ENCODE measurements at places on chromosomes 6 and 20. TPM values are rescaled to one million over a fixed set of nuclear protein-coding genes. Genes with fewer than 3 reads are reported as not detected.

DNA sequence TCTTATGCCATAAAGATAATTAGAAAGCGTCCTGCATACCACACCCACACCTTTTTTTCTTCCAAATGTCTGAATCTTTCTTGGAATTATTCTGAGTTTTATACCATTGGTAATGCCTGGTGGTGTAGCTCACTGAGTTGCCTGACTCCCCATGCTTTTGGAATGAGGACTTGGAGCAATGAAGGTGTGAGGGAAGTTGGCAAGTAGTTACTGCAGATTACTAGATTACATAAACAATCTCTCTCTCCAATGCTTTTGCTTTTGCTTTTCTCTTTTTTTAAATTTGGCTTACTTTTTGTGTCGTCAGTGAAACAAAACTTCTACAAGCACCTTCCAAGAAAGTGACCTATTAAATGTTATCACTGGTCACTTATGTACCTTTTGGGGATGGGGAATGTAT is 406.1 kb upstream of the SOX4 start:
- peaks cover 4% of the 10 kb centered on the region for H3K36me3 ChIP-seq
- no peak for DNase-seq
- H3K27ac ChIP-seq = no peak overlapping the region
- peaks cover 10% of the 10 kb centered on the region for H3K4me1 ChIP-seq
- H3K27me3 ChIP-seq = no peaks in the 10 kb centered on the region

DNA sequence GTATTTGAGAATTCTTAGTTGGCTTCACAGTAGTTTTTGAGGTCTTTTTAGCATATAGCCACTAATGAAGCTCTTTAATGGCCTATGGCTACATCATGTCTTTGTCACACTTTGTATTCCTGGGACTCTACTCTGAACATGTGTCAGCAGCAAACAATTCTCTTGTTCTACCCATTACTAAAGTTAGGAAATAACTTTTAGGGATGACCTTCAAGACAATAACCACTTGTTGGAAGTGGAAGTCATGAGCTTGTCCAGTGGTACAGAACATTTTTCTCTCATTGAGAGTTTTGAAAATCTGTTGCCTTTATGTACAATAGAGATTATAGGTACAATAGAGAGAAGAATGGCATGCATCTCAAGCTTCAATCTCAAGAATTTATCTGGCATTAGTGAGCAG is 571.6 kb upstream of the JAG1 start:
- no peaks in the 10 kb centered on the region for H3K4me1 ChIP-seq
- peaks cover under 1% of the 10 kb centered on the region for H3K27me3 ChIP-seq
- H3K36me3 ChIP-seq = no peaks in the 10 kb centered on the region
- no peak overlapping the region for H3K4me3 ChIP-seq
- no peak for DNase-seq

GRCh38 chr20:63626424-63627128 is at the start of gene GMEB2:
Gene GMEB2, minus strand, starts transcription at chr20:63627101. Its CDS starts 7,704 bp downstream, at chr20:63619397.
- peaks cover 23% of the 10 kb centered on the region for H3K4me1 ChIP-seq
- peaks cover 16% of the 10 kb centered on the region for H3K36me3 ChIP-seq
- DNase-seq = peak; percentile 82

GRCh38 chr6:168226902-168227318 is 92.7 kb downstream of the DACT2 start:
- no peak overlapping the region for H3K27ac ChIP-seq
- H3K4me1 ChIP-seq = no peaks in the 10 kb centered on the region
- peaks cover 12% of the 10 kb centered on the region for H3K27me3 ChIP-seq
- no peaks in the 10 kb centered on the region for H3K36me3 ChIP-seq

- DNase-seq = no peak
- H3K27ac ChIP-seq = peak overlapping the region; percentile 25
- H3K36me3 ChIP-seq = peaks cover 55% of the 10 kb centered on the region
- peaks cover 28% of the 10 kb centered on the region for H3K4me1 ChIP-seq
- H3K4me3 ChIP-seq = no peak overlapping the region
- H3K27me3 ChIP-seq = no peaks in the 10 kb centered on the region
These were observed 26.5 kb downstream of the ZNF292 start for GRCh38 chr6:87181903-87182302.

The SH3BGRL2 gene
- 0.89 TPM for total RNA-seq

- H3K4me1 ChIP-seq = peaks cover 4% of the 10 kb centered on the region
- DNase-seq = no peak
- no peaks in the 10 kb centered on the region for H3K27me3 ChIP-seq
- H3K36me3 ChIP-seq = peaks cover 2% of the 10 kb centered on the region
These were observed 10.8 kb downstream of the SLC4A11 start for GRCh38 chr20:3227936-3228749.

The SYCP2 gene
- total RNA-seq = 13.4 TPM

DNA sequence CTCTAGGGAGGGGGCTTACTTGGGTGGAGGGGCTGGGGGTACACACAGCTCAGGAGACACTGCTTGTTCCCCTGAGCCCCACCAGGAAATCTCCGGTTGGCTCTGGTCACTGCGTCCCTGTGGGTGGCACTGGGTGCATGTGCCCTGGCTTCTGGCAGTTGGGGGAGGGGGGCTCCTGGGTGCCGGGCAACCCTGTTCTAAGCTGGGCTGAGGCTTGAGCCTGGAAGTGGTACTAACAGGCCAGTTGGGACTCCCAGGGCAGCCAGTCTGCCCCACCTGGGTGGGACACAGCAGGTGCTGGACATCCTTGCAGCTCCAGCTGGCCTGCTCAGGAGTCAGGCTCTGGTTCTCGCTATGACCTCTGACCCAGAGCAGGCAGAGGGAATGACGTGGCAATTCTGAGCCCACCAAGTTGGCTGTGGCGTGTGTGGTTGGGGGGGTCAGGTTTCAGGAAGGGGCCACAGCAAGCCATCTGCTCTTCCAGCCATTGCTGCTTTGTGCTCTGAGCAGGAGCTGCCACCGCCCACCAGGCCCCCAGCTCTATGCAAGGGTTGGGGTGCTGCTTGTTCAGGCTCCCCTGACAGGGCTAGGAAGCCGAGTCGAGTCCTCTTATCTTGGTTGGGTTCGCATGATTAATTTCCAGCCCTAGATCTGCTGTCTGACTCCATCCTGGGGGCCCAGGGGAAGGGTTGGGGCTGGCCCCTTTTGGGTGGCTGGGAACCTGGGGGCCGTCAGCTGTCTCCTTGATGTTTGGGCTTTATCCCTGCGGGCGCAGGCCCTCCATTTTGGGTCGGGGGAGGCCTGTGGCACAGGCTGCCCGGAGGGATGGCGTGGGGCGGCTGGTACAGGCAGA is 590 bp downstream of the C20orf204 start:
- no peaks in the 10 kb centered on the region for H3K27me3 ChIP-seq
- peak overlapping the region; percentile 98 for H3K27ac ChIP-seq
- peaks cover 55% of the 10 kb centered on the region for H3K4me1 ChIP-seq
- H3K4me3 ChIP-seq = peak overlapping the region; percentile 84
- H3K36me3 ChIP-seq = peaks cover 6% of the 10 kb centered on the region

DNA sequence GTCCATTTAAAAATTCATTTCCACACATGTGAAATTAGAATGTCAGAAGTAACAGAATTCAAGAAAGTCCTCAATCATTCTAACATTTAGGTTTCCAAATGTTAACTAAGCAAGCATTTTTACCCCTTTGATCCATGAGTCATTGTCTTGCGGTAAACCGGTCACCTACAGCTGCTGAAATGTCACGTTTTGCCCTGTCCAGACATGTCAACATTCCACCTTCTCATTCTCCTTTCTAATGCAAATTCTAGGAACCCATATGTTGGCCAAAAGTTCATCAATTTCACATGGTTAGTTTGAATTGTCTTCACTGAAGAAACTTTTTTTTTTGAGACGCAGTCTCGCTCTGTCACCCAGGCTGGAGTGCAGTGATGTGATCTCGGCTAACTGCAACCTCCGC is 117.2 kb downstream of the IPCEF1 start:
- peaks cover 36% of the 10 kb centered on the region for H3K36me3 ChIP-seq
- peaks cover 49% of the 10 kb centered on the region for H3K4me1 ChIP-seq
- H3K27ac ChIP-seq = no peak overlapping the region
- H3K4me3 ChIP-seq = peak overlapping the region; percentile 31
- H3K27me3 ChIP-seq = no peaks in the 10 kb centered on the region

- H3K4me1 ChIP-seq = no peaks in the 10 kb centered on the region
- DNase-seq = no peak
- H3K4me3 ChIP-seq = no peak overlapping the region
- no peaks in the 10 kb centered on the region for H3K36me3 ChIP-seq
These were observed 112.8 kb downstream of the ADTRP start for GRCh38 chr6:11665604-11666326.

- H3K4me1 ChIP-seq = no peaks in the 10 kb centered on the region
- no peak for DNase-seq
- no peaks in the 10 kb centered on the region for H3K27me3 ChIP-seq
These were observed at the start of gene FLRT3 for GRCh38 chr20:14337400-14338171. Gene FLRT3, minus strand, starts transcription at chr20:14337612. Its CDS starts 10,106 bp downstream, at chr20:14327506.

The AGER gene
- 47.4 TPM for total RNA-seq

The ALDH5A1 gene
- total RNA-seq = 6.9 TPM

DNA sequence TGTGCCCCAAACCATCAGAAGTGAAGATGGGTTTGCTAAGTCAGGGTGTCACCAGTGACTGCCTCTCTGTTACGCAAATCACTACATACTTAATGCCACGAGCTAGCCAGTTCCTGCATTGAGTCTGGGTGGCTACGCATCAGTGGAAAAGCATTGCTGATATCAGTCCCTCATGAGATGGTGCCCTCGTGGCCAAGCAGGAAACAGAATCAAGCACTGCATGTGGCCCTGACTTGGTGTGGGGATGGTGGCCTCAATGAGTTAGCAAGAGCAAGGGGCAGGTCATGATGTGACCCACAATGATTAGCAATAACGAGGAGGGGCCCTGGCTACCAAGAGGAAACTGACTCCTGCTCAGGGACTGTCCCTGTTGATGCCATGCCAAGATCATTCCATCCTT is 51.6 kb upstream of the FNDC1 start:
- H3K27me3 ChIP-seq = peaks cover 5% of the 10 kb centered on the region
- DNase-seq = no peak
- H3K4me3 ChIP-seq = no peak overlapping the region
- H3K4me1 ChIP-seq = peaks cover 10% of the 10 kb centered on the region
- no peaks in the 10 kb centered on the region for H3K36me3 ChIP-seq

The MAS1 gene
- total RNA-seq = not detected

- H3K4me1 ChIP-seq = no peaks in the 10 kb centered on the region
- no peaks in the 10 kb centered on the region for H3K36me3 ChIP-seq
- H3K27me3 ChIP-seq = no peaks in the 10 kb centered on the region
- DNase-seq = no peak
- H3K27ac ChIP-seq = no peak overlapping the region
- no peak overlapping the region for H3K4me3 ChIP-seq
These were observed 477.2 kb downstream of the EPM2A start for GRCh38 chr6:145258122-145258521.

DNA sequence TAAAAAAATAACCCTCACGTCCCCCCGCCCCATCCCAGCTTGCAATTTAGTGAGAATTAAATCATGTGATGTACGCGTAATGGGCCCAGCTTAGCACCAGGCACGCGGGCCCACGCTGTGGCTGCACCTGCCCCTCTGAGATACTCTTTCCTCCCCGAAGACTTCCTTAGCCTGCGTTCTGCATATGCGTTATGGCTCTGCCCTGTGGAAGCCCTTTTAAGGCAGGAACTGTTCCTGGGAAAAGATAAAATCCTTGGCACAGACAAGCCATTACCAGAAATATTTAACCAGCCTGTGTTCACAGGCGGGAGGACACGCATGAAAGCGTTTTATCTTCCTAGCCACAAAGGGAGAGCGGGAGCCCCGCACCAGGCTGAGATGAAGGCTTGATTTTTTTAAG is 311.0 kb downstream of the LRFN2 start:
- H3K36me3 ChIP-seq = no peaks in the 10 kb centered on the region
- no peak overlapping the region for H3K27ac ChIP-seq
- no peak for DNase-seq
- peaks cover 11% of the 10 kb centered on the region for H3K27me3 ChIP-seq

DNA sequence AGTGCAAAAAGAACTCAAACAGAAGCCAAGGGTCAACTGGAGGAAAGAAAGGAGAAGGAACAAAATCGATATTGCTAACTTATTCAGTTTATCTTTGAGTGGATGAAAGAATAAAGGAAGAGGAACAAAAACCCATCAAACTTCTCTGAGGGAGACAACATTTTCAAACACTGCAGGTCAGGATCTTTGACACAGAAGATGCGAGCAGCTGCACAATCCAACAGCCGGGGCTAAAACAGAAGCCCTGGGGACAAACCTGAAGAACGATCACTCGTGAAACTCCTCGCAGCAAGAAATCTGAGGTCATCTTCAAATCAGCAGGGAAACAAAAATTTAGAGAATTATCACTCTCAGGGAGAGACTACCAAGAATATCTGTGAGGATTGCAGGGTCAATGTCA is 14.2 kb downstream of the SLC23A2 start:
- DNase-seq = no peak
- no peaks in the 10 kb centered on the region for H3K27me3 ChIP-seq

GRCh38 chr20:25989196-25989595 is 292.5 kb upstream of the ZNF337 start:
- no peak overlapping the region for H3K4me3 ChIP-seq
- H3K4me1 ChIP-seq = peaks cover 10% of the 10 kb centered on the region
- no peak overlapping the region for H3K27ac ChIP-seq
- peaks cover 6% of the 10 kb centered on the region for H3K27me3 ChIP-seq
- no peak for DNase-seq
- no peaks in the 10 kb centered on the region for H3K36me3 ChIP-seq

DNA sequence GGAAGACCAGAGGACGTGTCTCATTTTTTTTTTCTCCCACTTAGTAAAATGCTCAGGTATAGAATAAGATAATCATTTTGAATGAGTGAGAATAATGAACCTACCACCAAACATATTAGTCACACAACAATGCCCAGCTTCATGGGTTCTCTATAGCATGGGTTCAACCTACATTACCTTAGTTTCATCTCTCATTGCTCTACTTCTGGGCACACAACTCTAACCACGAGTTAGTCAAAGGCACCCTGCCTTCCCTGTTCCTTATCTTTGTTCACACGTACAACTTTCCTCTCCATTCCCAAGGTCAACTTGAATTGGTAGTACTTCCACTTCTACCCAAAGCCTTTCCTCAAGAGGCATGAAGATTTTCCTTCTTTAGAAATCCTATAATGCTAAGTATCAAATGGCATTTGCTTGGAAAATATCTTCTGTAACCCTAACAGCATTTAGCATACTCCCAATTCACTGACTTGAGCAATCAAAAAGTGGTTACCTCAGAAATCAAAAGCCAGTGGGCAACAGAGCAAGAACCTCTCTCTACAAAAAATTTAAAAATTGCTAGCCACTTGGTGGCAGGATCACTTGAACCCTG is 20.9 kb downstream of the DEK start:
- no peak for DNase-seq
- peak overlapping the region; percentile 19 for H3K27ac ChIP-seq
- no peaks in the 10 kb centered on the region for H3K27me3 ChIP-seq

- H3K4me3 ChIP-seq = no peak overlapping the region
- H3K36me3 ChIP-seq = no peaks in the 10 kb centered on the region
- H3K27me3 ChIP-seq = no peaks in the 10 kb centered on the region
- peaks cover 11% of the 10 kb centered on the region for H3K4me1 ChIP-seq
These were observed 18.4 kb upstream of the ZNF76 start for GRCh38 chr6:35240838-35241801.

The SAMD10 gene
- total RNA-seq = 16.2 TPM

DNA sequence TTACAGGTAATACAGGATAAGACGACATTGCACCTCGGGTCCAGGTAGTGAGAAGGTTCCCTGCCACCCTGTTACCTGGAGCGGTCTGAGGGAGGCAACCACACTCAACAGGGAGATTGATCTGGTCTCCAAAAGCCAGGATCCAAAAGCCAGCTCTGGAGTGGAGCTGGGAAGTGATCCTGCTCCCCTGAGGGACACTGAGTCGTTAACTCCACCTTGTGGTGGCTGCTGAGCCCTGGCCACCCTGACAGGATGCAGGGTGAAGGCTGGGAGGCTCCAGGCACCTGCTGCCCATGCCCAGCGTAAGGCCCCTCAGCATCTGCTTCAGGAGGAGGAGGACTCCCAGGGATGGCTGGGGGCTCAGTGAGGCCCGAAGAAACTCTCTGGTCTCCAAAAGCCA is 38.7 kb upstream of the SLC22A2 start:
- no peak overlapping the region for H3K27ac ChIP-seq
- DNase-seq = no peak
- H3K27me3 ChIP-seq = peaks cover 3% of the 10 kb centered on the region
- no peaks in the 10 kb centered on the region for H3K36me3 ChIP-seq

Measured in activated naive CD8-positive, alpha-beta T cell treated with anti-CD3 and anti-CD28 coated beads, Interleukin-2, amount 10 ng/mL, durations not matched to agents 7 days and 5 days (primary cell).